Tibial artery (tissue), 4 donors: ENCODE measurements at places on chromosomes 3 and 15.
A peak's percentile ranks its signal among the peaks of the same experiment; 100 is the strongest.

DNA sequence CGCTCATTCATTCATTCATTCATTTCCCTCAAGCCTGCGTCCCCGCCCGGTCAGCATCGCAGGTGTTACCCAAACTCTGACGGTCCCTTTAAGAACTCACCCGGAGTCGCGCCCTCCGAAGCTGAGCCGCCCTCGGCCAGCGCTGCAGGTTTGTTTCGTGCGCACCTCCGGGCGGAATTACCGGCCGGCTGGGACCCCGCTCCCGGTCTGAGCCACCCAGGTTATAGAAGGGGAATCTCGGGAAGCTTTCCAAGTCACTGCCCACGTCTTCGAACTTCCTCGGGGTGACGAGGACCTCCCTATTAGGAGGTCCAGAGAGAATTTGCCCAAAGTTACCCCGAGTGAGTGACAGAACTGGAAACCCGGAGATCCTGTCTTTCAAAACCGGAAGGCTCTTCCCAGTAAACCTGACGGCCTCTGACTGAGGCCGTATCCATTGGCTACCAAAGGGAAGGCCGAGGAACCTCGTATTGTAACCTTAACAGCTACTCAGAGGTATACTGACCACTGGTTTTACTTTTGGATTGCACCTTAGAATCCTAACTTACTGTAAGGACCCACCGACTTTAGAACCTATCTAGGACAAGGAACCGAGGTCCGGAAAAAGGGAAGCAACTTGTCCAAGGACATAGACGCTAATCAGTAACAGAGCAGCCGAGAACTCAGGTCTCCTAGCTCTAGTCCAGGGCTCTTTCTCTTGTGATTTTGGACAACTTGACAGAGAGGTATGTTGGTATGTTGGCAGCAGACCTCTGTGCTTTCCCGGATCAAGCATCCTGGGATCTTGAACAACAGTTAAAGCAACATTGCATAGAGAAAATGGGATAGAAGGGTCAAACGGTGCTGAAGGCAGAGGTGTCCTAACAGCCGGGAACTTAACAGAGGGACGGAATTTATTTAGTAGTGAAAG, 788 bp upstream of the DLG1 start:
- no peak for DNase-seq

DNA sequence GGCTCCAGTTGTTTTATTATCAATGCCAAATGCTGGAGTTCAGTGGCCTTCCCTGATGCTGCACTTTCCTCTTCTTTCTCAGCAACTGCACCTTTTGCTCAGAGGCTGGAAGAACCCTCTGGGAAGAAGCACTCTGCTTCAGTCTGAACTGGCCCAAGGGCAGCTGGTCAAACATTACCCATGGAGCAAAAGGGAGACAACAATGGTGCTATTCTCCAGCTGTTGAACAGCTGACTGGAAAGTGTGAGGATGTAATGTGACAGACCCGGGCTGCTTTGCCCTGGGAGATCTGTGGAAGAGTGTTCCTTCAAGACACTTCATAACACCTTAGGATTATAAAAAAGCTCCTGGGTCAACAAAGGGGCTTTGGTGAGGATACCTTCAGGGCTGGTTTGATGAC, 84.9 kb downstream of the EPHB1 start:
- no peak for DNase-seq

DNA sequence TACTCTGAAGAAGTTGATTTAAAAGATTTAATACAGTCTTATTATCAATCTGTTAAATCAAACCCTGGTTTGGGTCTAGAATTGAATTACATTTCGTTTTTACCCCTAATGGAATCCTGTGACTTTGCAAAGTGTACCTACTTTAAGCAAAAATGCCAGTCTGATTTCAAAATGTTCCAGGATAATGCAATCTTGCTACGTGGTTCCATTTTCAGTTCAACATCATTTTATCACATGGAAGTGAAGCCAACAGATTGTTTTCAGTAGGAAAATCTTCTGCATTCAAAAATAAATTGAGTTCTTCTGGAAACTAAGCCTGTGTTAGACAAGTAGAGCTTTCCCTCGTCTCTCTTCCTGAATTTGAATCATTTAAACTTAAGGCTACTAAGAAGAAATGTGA, 356.4 kb downstream of the CHST2 start:
- no peak for DNase-seq

DNA sequence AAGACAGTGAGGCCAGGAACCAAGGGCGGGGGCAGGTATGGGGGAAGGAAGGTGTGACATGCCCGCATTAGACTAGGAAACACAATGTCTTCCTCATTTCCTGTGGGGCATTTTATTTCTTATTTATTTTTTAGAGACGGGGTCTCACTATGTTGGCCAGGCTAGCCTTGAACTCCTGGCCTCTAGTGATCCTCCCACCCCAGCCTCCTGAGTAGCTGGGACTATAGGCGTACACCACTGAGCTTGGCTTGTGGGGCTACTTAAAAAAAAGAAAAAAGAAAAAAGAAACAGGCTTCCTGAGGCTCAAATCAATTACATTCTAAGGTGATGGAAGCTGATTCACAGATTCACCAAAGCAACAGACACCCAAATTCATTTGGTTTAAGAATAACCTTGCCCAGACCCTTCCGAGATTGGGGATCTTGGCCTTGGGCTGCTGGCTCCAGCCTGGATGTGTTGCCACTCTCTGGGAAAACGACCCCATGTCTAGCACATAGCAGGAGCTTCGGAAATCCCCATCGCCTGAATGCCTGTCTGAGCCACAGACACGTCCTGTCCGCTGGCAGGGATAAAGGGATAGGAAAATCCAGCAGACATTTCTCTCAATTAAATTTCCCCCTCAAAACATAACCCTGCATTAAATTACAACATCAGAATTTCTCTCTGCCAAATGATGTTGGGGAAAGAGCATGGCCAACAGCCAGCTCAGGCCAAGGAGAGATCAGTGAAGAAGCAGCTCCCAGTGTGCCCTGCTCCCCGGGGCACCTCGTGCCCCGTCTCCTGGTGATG, 13.0 kb downstream of the CPN2 start:
- no peak for DNase-seq

- peak; percentile 86 for DNase-seq
These were observed 52.3 kb downstream of the PGPEP1L start for GRCh38 chr15:98955331-98955730.
